NCI-H1417 (cell line): ENCODE measurements at places on chromosomes 1 and 21.

DNA sequence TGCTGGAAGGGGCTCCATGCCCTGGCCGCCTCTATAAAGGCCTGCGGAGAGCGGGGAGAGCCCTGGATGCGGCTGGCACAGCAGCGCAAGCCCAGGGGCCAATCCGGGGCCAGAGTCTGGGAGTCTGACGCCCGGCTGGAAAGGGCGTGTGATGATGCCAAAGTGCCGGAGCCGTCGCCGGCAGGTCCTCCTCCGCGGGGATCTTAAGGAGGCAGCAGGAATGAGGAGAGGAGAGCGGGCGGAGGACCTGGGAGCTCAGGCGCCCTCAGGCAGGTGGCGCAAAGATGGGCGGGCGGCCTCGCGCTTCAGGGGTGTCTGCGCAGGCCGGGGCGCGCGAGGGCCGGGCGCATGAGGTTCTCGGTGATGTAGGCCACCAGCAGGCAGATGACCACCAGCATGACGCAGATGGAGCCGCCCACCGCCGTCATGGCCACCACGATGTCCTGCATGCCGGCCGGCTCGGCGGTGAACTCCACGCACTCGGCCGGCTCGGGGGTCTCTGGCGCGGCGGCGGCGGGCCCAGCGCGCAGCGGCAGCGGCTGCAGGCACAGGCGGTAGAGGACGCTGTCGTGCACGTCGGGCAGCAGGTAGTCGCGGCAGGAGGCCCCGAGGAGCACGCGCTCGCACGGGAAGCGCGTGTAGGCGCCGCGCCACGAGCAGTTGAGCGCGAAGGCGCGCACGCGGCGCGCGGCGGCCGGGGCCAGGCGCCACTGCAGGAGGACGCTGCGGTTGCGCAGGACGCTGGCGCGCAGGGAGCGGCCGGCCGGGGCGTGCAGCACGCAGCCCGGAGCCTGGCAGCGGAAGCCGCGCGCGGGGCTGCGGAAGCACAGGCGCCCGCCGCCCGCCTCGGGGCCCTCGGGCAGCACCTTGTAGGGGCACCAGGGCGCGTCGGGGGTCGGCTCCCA, 653 bp downstream of the FNDC10 start:
- peak; percentile 24 for DNase-seq

GRCh38 chr1:201265756-201266155, 17.6 kb upstream of the PKP1 start:
- DNase-seq, result no peak

DNA sequence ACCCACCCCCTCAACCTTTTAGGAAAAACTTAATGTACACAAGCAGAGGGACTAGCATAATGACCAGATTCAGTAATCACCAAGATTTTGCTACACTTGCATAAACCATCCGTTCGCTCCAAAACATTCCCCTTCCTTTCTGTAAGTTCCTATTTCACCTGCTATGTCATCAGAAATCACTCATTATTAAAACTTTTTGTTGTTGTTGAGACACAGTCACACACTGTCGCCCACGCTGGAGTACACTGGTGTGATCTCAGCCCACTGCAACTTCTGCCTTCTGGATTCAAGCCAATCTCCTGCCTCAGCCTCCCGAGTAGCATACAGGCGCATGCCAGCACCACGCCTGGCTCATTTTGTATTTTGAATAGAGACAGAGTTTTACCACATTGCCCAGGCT, 3.4 kb downstream of the MRPL20 start:
- no peak for DNase-seq

- no peak for DNase-seq
Measured at GRCh38 chr1:17538428-17539117, 925 bp upstream of the ARHGEF10L start.

GRCh38 chr1:86448670-86449069, 20.1 kb upstream of the CLCA1 start:
- DNase-seq, result no peak
